Fibroblast of lung (primary cell): ENCODE measurements at places on chromosomes 11 and 22.

DNA sequence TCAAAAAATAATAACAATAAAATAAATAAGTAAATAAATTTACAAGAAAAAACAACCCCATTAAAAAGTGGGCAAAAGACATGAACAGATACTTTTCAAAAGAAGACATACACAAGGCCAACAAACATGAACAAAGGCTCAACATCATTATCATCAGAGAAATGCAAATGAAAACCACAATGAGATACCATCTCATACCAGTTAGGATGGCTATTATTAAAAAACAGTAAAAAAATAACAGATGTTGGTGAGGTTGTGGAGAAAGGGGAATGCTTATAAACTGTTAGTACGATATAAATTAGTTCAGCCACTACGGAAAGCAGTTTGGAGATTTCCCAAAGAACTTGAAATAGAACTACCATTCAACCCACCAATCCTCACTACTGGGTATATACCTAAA lies 44.6 kb downstream of the PRCP start:
- DNase-seq: peak; percentile 30

DNA sequence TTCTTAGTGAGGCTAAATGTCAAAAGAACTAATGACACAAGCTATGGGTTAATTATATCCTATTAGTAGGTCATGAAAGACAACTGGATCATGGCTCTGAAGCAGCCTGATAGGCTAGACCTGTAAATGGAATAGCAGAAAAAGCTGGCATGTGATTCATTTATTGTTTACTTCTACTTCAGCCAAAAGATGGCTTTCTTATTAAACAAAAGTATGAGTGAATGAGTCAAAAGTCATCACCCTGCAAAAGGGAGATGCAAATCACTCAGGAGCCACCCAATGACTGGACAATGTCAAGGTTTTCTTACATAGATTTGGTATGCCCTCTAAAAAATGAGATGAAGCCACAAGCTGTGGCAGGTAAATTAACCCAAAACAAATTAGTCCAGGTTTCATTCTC lies 138.0 kb downstream of the TRPC6 start:
- DNase-seq: no peak

DNA sequence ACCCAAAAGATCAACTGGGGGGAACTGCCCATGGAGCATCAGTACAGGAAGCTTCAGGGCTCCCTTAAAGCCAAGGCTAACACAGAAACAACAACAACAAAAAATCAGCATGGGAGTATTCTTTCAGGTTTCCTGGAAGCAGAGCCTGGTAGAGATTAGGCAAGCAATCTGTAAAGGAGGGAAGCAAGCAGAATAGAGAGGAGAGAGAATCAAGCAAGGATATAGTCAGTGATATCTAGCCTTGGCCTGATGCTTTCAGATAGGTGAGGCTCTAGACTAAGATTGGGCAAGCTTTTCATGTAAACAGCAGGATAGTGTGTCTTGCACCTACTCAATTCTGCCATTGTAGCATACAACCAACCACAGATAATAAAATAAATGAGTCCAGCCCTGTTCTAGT lies 44.4 kb upstream of the FAT3 start:
- no peak for DNase-seq

GRCh38 chr11:5335170-5335569 lies 8.2 kb downstream of the OR51B5 start:
- no peak for DNase-seq

- DNase-seq: no peak
Measured at GRCh38 chr11:69664901-69665300, 10.3 kb downstream of the LTO1 start.

- no peak for DNase-seq
Measured at GRCh38 chr22:36928786-36929535, 15.5 kb downstream of the CSF2RB start.

- no peak for DNase-seq
Measured at GRCh38 chr22:50695421-50696250, 23.0 kb downstream of the SHANK3 start.

- DNase-seq: no peak
Measured at GRCh38 chr11:43818220-43818619, 62.4 kb upstream of the ALKBH3 start.

- peak; percentile 47 for DNase-seq
Measured at GRCh38 chr11:86183694-86184093, 60.9 kb upstream of the EED start.

DNA sequence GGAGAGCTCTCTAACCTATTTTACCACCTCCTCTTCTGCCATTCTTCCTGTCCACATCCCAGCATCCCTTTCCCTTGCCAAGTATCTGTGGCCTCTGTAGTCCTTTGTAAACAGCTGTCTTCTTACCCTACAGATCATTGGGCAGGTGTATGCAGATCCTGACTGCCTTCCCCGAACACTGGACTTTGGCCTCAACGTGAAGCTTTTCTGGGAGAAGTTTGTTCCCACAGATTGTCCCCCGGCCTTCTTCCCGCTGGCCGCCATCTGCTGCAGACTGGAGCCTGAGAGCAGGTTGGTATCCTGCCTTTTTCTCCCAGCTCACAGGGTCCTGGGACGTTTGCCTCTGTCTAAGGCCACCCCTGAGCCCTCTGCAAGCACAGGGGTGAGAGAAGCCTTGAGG lies 17.3 kb downstream of the PIK3IP1 start:
- no peak for DNase-seq

DNA sequence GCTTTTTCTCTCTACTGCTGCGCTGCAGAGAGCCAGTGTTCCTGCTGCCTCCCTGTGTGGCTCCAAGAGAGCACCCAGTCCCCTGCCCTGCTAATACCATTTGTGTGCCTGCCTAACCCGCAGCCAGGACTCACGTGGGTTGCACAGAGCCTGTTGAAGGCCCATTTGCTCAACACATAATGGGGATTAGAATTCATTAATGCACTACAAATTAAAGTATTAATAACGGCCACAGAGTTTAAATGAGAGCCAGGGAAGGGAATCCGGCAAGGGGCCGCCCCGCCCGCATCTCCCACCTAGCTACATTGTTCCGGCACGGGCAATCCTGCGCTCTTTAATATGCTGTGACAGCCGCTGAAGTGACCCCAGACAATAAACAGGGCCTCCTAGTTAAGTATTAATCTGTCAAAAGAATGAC lies 211.3 kb downstream of the NXPE2 start:
- DNase-seq: no peak

- no peak for DNase-seq
Measured at GRCh38 chr11:128734103-128734831, 40.4 kb downstream of the FLI1 start.

DNA sequence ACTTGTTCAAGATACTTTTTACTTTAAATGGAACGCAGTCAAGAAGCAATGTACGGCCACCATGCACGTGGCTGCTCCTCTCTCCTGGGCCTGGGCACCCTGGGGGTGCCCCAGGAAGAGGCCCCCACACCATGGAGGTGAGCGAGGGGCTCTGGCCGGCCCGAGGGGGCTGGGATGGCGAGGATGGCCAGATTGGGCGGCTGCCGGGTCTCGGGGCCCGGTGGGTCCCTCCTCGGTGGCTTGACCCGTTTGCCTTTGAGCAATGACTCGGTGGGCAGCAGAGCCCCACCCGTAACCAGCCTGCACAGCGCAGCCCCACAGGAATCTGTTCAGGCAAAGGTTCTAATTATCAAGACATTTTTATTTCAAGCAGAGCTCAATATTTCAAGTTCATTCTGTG lies 167.4 kb downstream of the BRD1 start:
- DNase-seq: no peak

- DNase-seq: peak; percentile 32
Measured at GRCh38 chr11:105392556-105392955, 217.3 kb upstream of the GRIA4 start.

- no peak for DNase-seq
Measured at GRCh38 chr11:46485856-46486443, 94.4 kb upstream of the CHRM4 start.

- no peak for DNase-seq
Measured at GRCh38 chr11:34194576-34195335, 89.3 kb downstream of the NAT10 start.

- DNase-seq: no peak
Measured at GRCh38 chr11:88377646-88378045, 40.1 kb upstream of the CTSC start.

DNA sequence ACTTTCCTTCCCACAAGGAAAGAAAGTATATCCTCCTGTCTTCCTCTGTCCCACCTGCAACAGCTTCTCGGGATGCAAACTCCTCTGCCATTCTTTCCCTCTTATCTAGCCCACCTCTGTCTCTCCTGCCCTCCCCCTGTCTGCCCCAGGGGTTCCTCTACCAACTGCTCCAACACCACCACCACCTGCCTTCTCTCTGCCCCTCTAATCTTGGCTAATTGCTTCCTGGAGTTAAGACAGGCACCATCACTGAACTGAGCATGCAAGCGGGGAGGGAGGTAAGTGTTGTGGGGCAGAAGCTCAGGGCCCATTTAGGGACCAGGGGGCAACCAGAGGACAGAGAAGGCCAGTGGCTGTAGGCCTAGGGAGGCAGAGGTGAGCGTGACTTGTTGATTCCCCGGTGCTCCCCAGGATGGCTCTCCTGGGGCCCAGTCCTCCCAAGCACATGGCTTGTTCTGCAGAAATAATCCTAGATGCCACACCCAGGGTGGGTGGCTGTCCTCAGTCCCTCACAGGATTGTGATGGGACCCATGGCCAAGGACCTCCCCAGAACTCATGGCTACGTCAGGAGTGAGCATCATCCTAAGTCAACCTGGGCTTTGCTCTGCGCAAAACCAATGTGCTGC lies 111.1 kb downstream of the TP53I11 start:
- DNase-seq: no peak

GRCh38 chr22:20940186-20940651 lies 23.0 kb downstream of the CRKL start:
- no peak for DNase-seq

DNA sequence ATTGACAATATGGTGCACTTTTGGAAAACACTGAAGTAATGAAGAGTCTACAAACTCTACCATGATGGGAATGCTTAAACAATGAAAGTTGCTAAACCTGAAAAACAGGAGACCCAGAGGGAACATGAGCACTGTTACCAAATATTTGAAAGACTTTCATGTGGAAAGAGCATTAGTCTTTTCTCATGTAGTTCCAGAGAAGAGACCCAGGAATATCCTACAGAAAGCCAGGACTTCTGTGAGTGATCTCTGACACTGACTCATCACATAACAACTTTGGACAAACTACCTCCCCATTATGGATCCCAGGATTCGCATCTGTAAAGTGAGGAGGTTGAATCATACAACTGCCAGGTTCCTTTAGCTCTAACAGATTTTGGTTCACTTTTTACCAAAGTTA lies 62.2 kb downstream of the FAM181B start:
- no peak for DNase-seq

- no peak for DNase-seq
Measured at GRCh38 chr11:17798716-17799115, 64.1 kb downstream of the KCNC1 start.

GRCh38 chr22:19068784-19069271 lies 53.4 kb downstream of the DGCR2 start:
- DNase-seq: no peak

- no peak for DNase-seq
Measured at GRCh38 chr11:57936050-57936418, 87.6 kb upstream of the OR9Q1 start.

- DNase-seq: peak; percentile 89
Measured at GRCh38 chr11:110897035-110897434, 184.8 kb upstream of the ARHGAP20 start.

- no peak for DNase-seq
Measured at GRCh38 chr11:129814244-129815014, 1.2 kb upstream of the TMEM45B start.

GRCh38 chr22:43847376-43848289 lies 14.7 kb downstream of the SULT4A1 start:
- no peak for DNase-seq

- DNase-seq: no peak
Measured at GRCh38 chr11:80034801-80035200, 594.0 kb upstream of the TENM4 start.

DNA sequence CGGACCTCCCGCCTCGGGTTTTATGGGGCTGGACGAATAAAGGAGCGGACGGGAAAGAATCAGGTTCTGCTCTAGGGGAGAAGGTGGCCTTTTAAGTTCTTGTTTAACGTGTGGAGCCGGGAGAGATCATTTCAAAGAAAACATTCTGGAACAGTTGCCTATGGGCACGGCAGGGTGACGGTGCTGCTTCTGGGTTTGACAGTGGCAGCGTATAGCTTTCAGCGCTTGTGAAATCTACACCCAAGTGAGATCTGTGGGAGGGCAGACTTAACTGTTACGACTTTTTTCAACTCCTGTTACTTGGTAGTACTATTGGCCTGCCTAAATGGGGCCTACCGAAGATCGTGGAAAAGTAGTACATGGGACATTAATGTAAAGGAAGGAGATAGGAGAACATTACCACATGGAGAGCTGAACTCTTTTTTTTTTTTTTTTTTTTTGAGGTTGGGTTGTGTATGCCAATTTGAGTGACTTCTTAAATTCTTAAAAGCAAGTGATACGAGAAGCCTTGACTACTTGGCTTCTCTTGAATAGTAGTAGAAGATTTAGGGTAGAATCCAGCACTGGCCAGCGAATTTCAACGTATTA lies 743 bp downstream of the USP47 start:
- peak; percentile 84 for DNase-seq

- DNase-seq: peak; percentile 60
Measured at GRCh38 chr22:43273902-43274484, 69.2 kb downstream of the SCUBE1 start.

GRCh38 chr22:36206255-36206654 lies 4.6 kb upstream of the APOL4 start:
- DNase-seq: no peak

GRCh38 chr22:36328635-36329253 lies 59.0 kb downstream of the MYH9 start:
- peak; percentile 94 for DNase-seq

DNA sequence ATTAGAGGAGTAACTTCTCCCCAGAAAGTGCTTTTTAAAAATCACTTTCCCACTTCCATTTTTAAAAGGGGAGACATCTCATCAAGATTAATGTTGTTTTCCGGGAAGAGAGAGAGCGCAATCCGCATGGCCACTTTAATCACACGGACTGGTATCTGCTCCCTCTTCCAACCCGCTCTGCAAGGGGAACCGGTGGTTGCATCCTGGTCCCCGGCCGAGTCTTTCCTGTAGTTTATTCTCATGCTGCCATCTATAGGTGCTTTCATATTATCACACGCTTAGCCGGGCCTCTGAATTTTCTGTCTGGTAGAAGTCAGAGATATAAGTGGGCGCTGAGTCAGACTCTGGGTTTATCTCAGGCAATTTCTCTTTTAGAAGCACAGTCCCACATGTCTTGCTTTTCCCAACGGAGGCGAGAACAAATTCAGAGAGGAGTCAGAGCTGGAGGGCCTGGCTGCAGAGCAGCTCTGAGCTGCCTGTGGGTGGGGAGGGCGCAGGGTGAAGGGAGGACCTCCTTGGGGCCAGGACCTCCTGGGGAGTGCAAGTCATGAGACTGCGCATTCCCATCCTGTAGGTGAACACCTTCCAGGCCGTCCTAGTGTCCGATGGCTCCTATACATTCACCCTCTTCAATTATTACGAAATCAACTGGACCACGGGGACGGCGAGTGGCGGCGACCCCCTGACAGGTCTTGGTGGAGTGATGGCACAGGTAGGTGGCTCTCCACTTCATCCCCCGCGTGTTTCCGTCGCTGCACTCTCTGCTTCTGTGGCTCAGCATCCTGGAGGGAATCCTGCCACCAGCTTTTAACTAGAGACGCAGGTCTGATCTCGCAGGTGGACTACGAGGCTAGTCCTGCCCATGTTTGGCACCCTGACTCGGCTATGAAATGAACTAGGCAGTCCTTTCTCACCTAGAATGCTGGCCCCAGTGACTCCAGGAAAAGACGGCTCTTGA lies 11.7 kb downstream of the TECTA start:
- peak; percentile 77 for DNase-seq
